ENCODE measurements at places on chromosomes 4 and X. TPM values are rescaled to one million over a fixed set of nuclear protein-coding genes. Genes with fewer than 3 reads are reported as not detected.

The MTMR8 gene
- not detected for total RNA-seq

The TCP11X1 gene
- not detected for total RNA-seq

The TCEAL2 gene
- total RNA-seq = not detected

The CCNA2 gene
- 27.6 TPM for total RNA-seq

The DSPP gene
- not detected for total RNA-seq

The SEPTIN11 gene
- total RNA-seq = 178 TPM

The CDX4 gene
- total RNA-seq = not detected

The NDP gene
- 1.4 TPM for total RNA-seq

The GPR173 gene
- 2.4 TPM for total RNA-seq

The ZXDA gene
- total RNA-seq = 4.2 TPM

The MAGIX gene
- 0.55 TPM for total RNA-seq
